Uterus (tissue), 4 donors: ENCODE measurements at places on chromosomes 5 and 9. TPM values are rescaled to one million over a fixed set of nuclear protein-coding genes. Genes with fewer than 3 reads are reported as not detected.

Gene SVEP1
- total RNA-seq: 53.4 TPM

Gene SCGB3A1
- 0.98 TPM for total RNA-seq

Gene BSPRY
- total RNA-seq: not detected

Gene HAND1
- total RNA-seq: not detected

Gene PDE8B
- total RNA-seq: 41.0 TPM

Gene C9orf153
- total RNA-seq: 1.5 TPM

Gene TMEM215
- not detected for total RNA-seq

Gene PCDHB9
- total RNA-seq: 4.2 TPM

Gene IL17B
- 1.6 TPM for total RNA-seq

Gene TMEM252
- not detected for total RNA-seq

Gene PCDHGC3
- 120 TPM for total RNA-seq

Gene SH3RF2
- 2.7 TPM for total RNA-seq

Gene FABP6
- total RNA-seq: not detected

Gene HSPA9
- total RNA-seq: 254 TPM

Gene KCNN2
- total RNA-seq: 7.1 TPM

Gene MXD3
- 4.1 TPM for total RNA-seq

Gene IL9
- total RNA-seq: not detected

Gene DNAJC18
- total RNA-seq: 21.6 TPM

Gene ANKRD33B
- 7.9 TPM for total RNA-seq

Gene SLC6A19
- not detected for total RNA-seq

Gene ANKRD18A
- total RNA-seq: not detected

Gene MRPS30
- 95.6 TPM for total RNA-seq

Gene GRXCR2
- total RNA-seq: not detected

Gene GNA14
- 23.6 TPM for total RNA-seq

Gene ECM2
- 21.8 TPM for total RNA-seq

Gene FAXDC2
- 25.8 TPM for total RNA-seq

Gene NIPBL
- 49.7 TPM for total RNA-seq

Gene CYLC2
- not detected for total RNA-seq

Gene HTR1A
- 11.7 TPM for total RNA-seq

Gene SV2C
- total RNA-seq: 0.21 TPM

Gene CDO1
- total RNA-seq: 33.9 TPM

Gene GGTA1
- total RNA-seq: 0.77 TPM

Gene PRRT1B
- not detected for total RNA-seq

Gene ZFP2
- total RNA-seq: 8.4 TPM

Gene RGS7BP
- total RNA-seq: 19.4 TPM

Gene SPINK6
- not detected for total RNA-seq
